ENCODE measurements at places on chromosomes 7 and 10.

DNA sequence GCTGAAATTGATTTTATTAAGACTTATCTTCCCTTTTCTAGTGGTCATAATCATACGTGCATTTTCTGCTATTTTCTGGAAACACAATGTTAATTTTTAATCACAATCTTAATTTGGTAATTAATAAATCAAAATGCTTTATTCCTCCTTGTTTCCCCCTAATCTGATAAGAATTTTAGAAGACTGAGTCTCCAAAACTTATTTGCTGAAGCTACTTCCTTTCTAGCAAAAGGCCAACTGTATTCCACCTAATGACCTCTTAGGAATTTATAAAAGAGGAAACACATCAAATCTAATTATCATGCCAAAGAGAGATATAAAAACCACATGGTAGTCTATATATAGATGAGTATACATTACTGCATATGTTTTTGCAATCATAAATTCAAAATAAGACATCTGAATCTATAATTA lies 140.6 kb downstream of the GNAI1 start:
- DNase-seq: no peak

DNA sequence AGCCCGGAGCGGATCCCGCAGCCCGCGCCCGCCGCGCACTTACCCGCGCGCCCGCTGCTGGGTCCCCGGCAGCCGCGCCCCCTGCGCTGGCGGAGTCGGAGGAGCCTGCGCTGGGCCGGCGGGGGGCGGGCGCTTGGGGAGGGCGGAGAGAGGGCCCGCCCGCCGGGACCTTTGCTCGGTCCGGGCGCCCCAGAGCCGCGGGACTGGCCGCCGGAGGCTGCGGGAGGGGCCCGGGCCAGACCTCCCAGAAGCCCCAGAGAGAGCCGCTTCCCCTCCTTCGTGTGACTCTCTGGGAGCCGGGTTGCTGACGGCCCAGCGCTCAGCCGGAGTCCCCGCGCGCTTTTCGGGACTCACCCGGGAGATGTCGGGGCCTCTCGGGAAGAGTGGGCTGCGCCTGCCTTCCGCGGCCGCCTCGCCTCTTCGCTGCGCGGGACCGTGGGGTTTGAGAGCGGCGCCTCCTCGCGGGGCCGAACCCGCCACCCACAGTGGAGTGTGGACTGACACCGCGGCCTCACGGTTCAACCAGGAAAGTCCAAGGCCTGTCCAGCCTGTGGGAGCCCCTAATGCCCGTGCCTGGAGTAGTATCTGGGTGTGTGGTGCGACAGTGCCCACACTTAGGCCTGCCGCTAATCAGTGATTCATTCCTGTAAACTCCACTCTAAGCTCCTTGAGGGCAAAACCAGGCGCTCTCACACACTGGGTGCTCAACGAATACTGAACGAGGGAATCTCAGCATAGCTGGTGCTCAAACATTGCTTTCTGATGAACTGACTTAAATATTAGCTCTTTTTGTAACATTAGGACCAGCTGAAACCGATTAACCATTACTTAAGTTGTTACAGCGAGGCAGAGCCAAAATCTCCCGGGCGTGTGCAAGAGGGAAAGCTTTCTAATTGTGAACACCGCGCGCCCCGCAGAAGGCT lies at the start of gene GSDME:
Gene GSDME, minus strand, starts transcription at position 112 of the 923 bp plus-strand sequence. CDS start 7,690 bp downstream, outside the sequence.
- DNase-seq: peak; percentile 46

- no peak for DNase-seq
Observed at GRCh38 chr7:143484119-143484518, 6.4 kb downstream of the TAS2R41 start.

GRCh38 chr7:36037121-36037662 lies 115.9 kb upstream of the EEPD1 start:
- no peak for DNase-seq

- no peak for DNase-seq
Observed at GRCh38 chr10:13685885-13686284, 99.1 kb downstream of the PRPF18 start.

- no peak for DNase-seq
Observed at GRCh38 chr7:51080622-51081269, 235.9 kb downstream of the COBL start.

GRCh38 chr7:133550145-133550544 lies 297.3 kb downstream of the EXOC4 start:
- DNase-seq: no peak

DNA sequence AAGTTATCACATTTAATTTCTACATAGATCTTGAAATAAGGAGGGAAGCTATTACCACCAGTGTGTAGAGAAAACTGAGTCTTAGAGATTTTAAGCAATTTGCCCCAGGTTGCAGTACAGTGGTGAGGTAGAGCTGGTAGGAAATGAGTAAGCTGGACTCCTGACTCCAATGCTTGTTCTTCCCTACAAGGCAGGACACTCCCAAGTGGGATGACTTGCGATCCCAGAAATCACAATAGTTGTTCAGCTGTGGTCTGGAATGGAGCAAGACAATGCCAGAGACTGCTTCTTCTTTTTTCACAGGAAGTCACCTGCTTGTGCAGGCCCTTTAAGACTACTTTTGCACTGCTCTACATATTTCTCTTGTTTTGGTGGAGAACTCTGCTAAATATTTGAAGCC lies 327.2 kb upstream of the BMPER start:
- no peak for DNase-seq

GRCh38 chr10:14507176-14507575 lies 176.5 kb upstream of the FRMD4A start:
- DNase-seq: peak; percentile 76

DNA sequence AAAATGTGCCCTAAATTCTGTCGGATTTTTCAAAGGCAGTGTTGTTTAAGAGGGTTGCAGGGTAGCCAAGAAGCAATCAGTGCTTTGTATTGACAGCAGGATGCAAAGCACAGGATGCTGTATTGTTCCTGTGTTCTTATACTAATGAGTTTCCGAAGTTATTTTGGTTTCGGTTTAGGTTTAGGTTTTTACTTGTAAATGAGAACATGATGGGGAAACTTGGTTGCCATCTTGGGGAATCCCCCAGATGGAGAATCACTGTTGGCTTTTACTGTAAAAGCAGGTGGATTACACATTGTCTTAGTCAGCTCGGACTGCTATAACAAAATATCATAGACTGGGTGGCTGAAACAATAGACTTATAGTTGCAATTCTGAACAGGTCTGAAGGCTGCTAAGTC lies 72.1 kb downstream of the INHBA start:
- no peak for DNase-seq

- no peak for DNase-seq
Observed at GRCh38 chr7:3078514-3078913, 34.8 kb upstream of the CARD11 start.

DNA sequence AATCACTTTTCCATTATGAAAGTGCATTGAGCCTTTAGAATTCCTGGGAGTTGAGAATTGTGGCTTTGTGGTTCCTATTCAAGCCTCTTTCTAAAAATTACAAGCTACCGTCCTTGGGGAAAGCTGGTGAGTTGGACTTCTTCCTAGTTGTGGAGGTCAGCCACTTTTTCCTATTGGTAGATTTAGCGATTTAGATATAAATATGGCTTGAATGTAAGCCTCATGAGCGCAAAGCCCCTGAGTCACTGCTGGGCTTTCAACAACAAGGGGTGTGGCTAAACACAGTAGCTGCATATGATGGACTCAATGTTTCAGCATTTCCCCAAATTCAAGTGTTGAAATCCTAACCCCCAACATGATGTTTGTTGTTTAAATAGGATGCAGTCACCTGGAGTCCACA lies 150.0 kb upstream of the IGFBP3 start:
- DNase-seq: no peak

DNA sequence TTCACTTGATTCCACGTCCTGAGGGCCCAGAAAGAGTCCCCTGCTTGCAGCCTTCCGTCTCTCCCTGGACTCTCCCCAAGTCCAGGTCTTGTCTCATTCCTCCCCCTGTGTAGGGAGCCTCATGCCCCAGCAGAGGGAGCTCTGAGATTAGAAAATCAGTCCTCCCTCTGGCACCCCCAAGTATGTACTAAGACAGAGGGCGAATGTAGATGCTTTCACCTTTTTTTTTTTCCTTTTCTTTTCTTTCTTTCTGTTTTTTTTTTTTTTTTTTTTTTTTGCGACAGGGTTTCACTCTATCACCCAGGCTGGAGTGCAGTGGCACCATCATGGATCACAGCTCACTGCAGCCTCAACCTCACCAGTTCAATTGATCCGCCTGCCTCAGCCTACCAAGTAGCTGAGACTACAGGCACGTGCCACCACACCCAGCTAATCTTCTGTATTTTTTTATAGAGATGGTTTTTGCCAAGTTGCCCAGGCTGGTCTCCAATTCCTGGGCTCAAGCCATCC lies 10.3 kb downstream of the SFXN3 start:
- peak; percentile 53 for DNase-seq

DNA sequence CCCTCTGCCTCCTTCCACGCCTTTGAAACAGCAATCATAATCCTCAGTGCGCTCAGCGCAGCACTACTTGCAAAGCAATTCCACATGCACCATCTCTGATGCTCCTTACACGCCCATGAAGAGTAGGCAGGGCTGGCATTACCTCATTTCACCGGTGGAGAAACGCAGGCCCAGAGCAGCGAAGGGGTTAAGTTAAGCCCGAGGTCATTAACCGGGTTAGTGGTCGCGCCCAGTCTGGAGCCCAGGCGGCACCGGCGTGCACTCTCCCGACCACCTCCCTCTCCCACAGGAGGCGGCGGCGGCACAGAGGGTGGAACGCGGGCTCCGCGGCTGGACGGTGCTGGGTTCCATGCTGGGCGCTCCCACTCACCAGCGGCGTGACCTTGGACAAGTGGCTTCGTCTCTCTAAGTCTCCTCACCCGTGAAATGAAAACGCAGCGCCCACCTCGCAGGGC lies 515 bp downstream of the FASTK start:
- DNase-seq: no peak

DNA sequence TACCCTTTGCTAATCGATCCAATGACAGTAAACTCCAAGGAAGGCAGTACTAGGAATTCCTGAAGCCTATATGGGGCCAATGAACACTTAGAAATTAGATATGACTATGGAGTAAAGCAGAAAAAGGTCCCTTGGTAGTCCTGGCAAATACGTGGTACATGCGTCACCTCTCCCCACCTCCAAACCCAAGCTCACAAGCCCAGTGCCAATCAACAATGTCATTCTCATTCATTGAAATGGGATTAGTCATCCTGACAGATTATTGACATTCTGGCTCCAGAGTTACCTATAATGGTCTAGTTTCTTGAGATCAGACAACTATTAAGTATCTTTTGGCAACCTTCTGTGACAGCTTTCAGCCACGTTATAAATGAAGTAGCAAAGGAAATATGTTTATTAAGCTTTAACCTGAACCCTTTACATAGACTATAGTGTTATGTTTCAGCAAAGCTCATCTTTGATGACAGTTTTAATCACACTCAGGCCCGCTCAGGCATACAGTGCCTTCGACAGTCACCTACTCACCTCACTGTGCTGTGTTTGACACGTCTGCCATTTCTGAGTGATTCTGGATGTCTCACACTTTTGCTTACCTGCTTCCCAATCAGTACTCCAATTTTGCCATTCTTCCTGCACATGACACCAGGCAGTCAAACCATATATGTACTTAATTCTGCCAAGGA lies 69.6 kb upstream of the ADO start:
- no peak for DNase-seq

- DNase-seq: no peak
Observed at GRCh38 chr10:6863381-6863780, 283.3 kb upstream of the PRKCQ start.

GRCh38 chr7:68309806-68310205 lies 1288.5 kb upstream of the AUTS2 start:
- DNase-seq: no peak

DNA sequence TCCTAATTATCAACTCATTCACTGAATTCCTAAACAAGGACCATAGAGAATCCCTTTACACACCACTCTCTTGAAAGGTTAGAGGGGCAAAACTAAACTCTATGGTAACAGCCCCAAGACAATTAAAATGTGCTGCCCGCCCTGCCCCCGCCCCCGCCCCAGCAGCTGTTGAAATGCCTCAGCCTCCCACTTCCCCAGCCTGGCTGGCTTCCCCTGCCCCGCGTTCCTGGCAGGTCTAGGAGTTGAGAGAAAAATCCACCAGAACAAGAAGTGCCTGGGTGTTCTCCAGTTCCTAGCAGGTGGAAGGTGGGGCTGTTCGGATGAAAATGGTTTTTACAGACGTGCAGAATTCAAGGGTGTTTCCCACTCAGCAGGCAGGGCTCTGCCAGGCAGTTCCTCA lies 109.5 kb upstream of the ZEB1 start:
- DNase-seq: no peak

DNA sequence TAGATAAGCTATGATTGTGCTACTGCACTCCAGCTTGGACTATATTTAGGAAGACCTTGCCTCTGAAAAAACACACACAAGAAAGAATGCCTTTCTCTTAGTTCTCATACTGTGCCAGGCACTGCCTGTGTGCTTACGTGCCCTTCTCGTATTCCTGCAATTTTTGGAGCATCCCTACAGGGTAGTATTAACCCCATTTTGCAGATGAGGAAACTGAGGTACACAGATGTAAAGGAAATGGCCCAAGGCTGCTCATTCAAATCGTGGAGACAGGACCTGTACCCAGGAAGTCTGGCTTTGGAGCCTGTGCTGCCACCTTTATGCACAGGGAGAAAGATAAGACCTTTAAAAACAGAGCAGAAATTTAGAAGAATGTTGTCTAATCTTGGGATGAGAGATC lies 16.7 kb downstream of the AGAP3 start:
- no peak for DNase-seq

DNA sequence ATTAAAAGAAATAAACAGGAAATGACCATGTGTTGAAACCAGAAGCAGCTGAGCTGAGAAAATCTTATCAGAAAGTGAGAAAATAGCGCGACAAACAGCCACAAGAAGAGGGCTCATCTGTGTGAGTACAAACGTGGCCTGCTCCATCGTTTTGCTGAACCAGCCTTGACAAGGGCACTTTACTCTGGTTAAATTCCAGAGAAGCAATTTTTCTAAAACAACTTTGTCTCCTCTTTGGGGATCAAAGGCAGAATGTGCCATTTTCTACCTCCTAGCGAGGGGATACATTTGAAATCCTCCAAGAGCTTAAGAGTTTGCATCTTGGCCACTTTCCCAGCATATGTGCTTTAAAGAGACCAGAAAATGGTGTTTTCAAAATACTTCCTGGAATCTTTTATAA lies 51.3 kb upstream of the VIPR2 start:
- no peak for DNase-seq

GRCh38 chr7:106592282-106593027 lies 68.5 kb downstream of the CCDC71L start:
- no peak for DNase-seq

- no peak for DNase-seq
Observed at GRCh38 chr7:41661596-41661995, 41.3 kb downstream of the INHBA start.

- DNase-seq: no peak
Observed at GRCh38 chr10:35160743-35161142, 34.1 kb downstream of the CREM start.

DNA sequence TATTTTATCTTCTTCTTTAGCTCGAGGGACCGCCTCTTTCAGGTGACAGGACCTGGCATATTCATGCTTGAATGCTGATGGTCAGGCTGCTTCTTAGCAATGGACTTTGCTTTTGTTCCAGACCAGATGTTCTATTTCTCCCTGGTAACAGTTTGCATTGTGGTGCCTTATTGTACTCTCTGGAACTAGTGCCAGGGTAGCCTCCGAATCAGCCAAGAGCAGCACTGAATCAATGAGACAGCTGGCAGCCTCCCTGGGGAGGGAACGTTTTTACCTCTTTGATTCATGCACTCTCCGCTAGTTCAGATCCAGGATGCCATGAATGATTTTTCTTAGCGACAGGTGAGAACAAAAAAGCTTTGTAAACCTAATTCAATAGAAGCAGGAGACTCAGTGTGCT lies 54.1 kb upstream of the NXPH1 start:
- no peak for DNase-seq
